ENCODE measurements at places on chromosomes 2 and 18.

GRCh38 chr18:50649821-50650220 lies 89.9 kb downstream of the MAPK4 start:
- no peak for DNase-seq

DNA sequence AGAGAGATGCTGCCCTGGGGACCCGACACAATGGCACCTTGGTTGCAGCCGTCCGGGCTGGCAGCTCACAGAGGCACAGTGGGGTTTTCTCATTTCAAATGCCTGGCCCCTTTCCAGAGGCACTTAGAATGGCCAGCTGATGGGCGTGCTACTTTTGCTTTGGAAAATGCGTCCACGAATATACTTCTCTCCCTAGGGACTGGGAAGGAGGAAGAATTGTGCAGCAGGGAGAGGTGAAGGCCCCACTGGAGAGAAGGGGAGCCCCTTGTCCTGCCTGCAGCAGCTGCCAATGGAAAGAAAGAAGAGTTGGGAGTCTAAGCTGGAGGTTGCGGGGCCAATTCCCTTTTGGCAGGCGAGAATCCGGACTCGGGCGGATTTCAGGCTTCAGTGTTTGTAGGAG lies 1.1 kb upstream of the MAL start:
- no peak for DNase-seq

DNA sequence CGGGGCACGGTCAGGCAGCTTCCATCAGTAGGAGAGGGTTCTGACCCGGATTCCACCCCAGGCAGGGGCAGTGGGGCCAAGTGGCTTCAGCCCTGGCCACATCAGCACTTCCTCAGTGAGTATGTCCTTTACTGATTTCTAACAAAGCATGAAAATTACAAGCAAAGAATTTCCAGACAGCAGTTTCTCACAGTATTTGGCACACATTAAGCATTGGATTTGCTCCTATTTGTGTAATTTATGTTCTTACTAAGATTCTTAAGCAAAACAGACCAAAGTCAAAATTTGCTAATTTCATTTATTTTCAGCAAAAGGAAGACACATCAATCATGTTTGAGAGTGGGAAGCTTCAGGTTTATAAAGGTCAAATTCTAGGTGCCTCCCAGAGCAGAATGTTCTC lies 73.3 kb upstream of the NFATC1 start:
- no peak for DNase-seq

DNA sequence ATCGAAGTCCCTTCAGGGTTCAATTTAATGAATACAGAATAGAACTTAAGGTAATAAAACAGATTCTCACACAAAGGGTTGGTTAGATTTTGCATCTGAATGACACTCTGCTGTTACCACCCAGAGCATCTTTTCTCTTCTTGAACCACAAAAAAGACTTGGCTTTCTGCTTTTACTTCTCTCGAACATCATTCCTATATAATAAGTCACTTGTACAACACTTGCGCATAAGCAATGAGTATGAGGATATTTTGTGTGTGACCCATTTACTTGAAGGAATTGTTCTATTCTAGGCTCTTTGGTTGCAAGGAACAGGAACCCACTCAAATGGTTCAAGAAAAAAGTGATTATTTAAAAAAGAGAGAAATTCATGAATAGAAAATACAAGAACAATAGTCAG lies 126.2 kb downstream of the NUP35 start:
- no peak for DNase-seq

- DNase-seq: no peak
Observed at GRCh38 chr2:174856447-174856846, 92.2 kb upstream of the CHRNA1 start.

DNA sequence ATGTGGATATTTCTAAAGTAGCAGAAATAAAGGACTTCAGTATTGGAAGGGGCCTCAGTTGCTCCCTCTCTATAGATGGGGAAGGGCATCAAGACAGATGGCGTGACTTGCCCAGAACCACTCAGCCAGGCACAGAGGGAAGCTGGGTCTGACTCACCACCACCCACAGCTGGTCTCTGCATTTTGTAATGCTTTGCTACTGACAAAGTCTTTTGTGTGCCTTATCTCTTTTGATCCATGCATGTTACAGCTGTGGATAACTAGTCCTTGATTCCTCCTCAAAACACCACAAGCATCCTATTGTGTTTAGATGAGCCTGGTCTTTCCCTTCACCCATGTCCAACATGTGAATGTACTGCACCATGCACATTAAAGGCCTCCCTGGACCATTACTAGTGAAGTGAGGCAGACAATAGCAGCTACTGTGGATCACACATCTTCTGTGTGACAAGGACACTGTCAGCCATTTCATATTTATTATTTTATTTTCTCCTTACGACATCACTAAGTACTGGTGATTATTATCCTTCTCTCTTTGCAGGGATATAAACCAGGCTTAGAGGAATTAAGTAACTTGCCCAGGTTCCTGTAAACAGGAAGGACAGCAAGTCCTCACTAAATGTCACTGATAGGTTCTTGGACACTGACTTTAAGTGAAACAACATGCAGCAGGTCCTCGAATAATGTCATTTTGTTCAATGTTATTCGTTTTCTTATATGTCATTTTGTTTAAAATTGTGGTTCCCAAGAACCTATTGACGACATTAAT lies 29.6 kb upstream of the IL37 start:
- DNase-seq: peak; percentile 31

DNA sequence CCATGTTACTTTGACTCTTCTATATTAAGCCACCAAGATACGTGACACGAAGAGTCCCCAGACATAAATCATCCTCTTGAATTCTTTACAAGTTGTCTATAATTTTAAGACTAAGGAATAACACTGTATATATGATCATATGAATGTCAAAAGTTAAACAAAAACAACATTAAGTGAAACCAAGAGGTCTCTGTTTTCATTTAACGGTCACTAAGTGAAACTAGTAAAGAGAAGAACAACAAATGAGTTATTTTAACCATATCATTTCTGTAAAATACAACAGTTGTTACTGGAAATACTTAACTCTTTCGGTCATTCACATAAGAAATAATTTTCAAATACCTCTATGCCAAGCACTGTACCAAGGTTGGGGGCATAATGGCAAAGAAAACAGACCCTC lies 45.7 kb upstream of the STK17B start:
- no peak for DNase-seq

- no peak for DNase-seq
Observed at GRCh38 chr2:157839822-157840221, 36.3 kb downstream of the ACVR1 start.

DNA sequence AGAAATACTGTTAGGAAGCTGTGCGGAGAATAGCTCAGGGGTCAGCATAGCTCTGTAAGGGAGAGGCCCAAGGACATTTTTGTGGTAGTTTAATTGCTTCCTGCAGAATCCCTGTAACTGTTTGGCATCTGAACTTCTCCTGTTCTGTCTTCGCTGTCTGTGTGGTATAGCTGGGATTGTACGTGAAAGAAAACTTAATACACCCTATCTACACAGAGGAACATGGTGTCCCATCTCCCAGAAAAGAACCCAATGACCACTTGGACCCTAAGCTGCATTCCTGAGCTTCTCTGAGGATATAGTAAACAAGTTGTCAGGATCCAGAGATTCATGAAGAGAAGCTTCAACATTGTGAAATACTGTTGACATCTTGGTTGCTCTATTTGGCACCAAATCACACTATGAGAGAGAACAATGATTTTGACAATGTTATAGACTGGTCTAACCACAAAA lies 81.3 kb downstream of the CDC42EP3 start:
- DNase-seq: no peak

DNA sequence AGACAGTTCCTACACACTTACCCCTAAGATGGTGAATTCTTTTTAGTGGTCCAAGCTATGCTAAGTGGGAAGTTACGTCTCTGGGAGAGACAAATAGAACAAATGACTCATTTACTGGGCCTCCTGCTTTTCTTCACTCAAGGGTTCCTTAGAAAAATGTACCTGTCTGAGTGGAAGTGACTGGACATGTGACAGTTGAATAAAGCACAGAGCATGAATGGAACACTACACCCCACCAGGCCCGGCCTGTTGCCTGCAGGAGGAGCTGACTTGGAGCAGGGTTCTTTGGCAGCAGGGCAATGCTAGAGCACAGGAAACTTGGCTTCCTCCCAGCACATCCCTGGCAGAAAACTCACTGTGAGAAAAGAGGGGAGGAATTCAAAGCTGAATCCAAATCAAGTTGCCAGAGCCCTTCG lies 451.0 kb upstream of the SETBP1 start:
- no peak for DNase-seq

GRCh38 chr2:3628241-3628679 lies 29.7 kb upstream of the ALLC start:
- no peak for DNase-seq
